Kidney (tissue), 22 donors: ENCODE measurements at places on chromosomes 7 and 10. TPM values are rescaled to one million over a fixed set of nuclear protein-coding genes. Genes with fewer than 3 reads are reported as not detected.

The MRLN gene
- polyA plus RNA-seq: 24.3 TPM

DNA sequence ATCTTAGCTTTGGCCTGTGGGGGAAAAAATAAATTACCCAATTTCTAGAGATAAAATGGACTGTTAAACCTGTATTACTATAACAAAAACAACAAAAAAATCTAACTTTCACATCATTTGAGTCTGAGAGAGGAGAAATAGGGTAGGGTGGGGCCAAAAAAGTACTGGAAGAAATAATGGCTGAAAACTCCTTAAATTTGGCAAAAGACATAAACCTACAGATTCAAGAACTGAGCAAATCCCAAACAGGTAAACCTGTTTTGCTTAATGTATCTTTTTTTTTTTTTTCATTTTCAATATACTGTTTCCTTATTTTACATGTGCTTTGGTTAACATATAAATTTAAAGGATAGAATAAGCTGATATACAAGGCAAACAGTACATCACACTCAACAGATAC, 27.1 kb downstream of the SYPL1 start:
- DNase-seq: no peak

GRCh38 chr7:72493850-72494661, 81.9 kb upstream of the CALN1 start:
- DNase-seq: peak; percentile 71

- DNase-seq: no peak
Observed at GRCh38 chr10:103696411-103697145, 158.8 kb downstream of the SH3PXD2A start.

DNA sequence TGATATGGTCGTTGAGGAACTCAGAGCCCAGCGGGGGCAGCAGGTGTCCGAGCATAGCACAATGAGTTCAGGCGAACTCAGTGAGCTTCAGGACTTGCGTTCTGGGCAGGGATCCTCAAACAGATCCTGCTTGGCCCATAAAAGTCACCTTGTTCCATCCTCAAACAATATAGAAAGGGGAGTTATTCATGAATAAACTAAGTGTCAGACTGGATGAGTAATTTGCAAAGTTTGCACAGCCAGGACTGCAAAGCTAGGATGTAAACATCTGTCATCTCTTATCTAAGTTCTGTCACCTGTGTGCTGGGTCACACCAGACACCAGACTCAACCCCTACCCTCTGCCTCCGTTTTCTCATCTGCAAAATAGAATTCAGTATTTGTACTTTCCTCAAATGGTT, 58.0 kb upstream of the PFKP start:
- DNase-seq: no peak

- DNase-seq: no peak
Observed at GRCh38 chr10:107444443-107444842, 279.9 kb upstream of the SORCS1 start.

GRCh38 chr10:1074748-1075308, 18.6 kb downstream of the WDR37 start:
- DNase-seq: peak; percentile 22

GRCh38 chr7:107856806-107857540, 34.0 kb upstream of the DLD start:
- no peak for DNase-seq

DNA sequence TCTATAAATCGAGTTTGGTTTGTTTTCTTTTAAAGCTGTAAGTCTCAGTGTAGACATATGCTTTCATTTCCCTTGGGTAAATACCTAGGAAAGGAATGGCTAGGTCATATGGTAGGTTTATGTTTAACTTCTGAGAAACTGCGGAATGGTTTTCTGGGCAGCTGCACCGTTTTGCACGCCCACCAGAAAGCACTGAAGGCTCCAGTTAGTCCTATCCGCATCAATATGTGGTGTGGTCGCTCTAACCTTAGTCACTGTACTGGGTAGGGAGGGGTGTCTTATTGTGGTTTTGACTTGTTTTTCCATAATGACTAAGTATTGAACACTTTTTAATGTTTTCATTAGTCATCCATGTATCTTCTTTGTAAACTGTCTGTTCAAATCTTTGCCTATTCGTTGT, 279.5 kb upstream of the AKR1E2 start:
- DNase-seq: peak; percentile 17

DNA sequence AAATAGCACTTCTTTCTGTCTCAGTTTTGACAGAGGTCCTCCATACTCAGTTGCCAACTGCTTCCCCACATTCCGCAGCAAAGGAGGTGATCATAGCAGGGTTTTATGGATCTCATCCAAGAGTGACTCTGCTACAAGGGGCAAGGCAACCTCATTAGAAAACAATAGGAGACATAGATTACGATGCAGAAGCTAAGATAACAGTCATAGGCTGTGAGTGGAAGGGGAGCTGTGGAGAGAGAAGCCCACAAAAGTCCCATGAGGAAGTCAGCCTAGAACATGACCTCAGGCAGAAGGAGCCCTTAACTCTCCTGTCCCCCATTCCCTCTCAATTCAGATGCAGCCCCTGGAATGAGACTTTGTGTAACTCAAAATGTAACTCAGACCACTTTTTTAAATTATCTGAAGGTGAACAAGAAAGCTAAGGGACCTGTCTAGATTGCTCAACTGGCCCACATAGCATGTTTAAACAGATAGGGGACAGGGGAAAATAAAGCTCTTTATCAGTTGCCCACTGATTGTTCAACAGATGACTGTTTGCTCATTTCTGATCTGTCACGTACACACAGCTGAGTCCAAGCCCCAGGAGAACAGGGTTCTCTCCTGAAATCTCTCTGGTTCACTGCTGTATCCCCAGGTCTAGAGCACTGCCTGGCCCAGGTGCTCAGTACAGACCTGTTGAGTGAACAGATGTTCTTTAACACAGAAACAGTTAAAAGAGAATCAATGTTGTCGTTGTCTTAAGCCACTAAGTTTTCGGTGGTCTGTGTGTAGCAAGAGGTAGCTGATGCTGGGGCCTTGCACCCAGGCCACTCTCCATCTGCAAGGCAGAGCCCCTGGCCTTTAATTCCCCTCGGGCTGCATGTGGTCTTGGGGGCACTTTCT, 1.5 kb upstream of the NCOA4 start:
- DNase-seq: no peak
